Chondrocyte (in vitro differentiated cells): ENCODE measurements at places on chromosomes 5 and 9.

DNA sequence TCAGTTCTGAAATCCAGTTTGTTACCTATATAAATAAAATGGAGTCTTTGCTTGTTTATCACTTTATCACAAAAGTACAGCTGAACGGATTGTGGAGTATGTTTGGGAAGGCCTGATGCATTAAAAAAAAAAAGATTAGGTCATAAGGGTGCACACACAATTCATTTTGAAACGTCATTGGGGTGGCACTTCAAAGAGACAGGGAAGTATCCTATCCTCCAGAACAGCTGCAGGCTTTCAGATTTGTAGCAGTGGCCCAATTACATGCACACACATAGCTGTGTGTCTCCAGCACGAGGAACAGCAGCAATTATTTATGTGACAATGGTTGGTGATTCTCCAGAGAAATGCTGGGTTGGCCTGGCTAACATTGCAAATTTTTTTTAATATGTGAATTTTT is 46.8 kb upstream of the FER start:
- DNase-seq: no peak

DNA sequence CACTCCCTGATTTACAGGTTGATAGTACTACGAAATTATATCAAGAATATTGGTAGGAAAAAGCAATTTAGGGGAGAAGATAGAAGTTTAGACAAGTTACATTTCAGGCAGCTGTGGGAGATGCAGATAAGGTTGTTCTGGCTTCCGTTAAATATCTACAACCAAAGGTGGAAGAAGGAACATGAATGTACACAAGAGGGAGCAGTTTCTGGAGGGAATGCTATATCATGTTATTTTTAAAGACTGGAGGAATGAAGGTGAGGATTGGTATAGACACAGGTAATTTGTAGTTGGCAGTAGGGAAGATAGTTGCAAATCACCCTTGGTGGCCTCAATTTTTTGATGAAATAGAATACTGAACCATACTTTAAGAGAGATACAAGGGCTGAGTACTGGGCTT is 187.3 kb upstream of the NMUR2 start:
- no peak for DNase-seq

- DNase-seq: no peak
Measured at GRCh38 chr5:149702934-149703646, 27.0 kb upstream of the PPARGC1B start.

DNA sequence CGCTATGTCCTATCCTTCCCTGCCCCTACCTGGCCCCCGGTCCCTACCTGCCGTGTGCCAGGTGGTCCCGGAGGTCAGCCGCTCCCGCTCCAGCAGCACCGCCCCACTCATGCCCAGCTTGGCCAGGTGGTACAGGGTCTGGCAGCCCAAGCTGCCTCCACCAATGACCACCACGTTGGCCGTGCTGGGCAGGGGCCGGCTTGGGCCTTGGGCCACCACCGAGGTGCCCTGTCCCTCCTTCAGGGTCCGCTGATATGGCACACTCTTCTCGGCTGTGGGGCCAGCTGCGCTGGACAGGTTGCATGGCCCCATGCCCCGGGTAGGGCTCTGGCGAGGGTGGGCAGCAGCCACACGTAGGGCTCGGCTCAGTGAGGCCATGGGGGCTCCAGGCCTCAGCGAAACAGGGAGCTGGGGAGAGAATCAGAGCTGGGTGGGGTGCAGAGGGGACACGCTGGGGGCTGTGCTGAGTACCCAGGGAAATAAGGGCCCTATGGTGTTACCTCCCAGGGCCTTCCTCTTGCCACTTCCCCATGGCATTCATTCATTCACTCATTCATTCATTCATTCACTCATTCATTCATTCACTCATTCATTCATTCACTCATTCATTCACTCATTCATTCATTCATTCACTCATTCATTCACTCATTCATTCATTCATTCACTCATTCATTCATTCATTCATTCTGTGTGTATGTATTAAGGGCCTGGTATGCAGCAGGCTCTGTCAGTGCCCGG is 4.2 kb downstream of the SARDH start:
- no peak for DNase-seq

- DNase-seq: no peak
Measured at GRCh38 chr5:139148986-139149385, 49.2 kb downstream of the SIL1 start.

DNA sequence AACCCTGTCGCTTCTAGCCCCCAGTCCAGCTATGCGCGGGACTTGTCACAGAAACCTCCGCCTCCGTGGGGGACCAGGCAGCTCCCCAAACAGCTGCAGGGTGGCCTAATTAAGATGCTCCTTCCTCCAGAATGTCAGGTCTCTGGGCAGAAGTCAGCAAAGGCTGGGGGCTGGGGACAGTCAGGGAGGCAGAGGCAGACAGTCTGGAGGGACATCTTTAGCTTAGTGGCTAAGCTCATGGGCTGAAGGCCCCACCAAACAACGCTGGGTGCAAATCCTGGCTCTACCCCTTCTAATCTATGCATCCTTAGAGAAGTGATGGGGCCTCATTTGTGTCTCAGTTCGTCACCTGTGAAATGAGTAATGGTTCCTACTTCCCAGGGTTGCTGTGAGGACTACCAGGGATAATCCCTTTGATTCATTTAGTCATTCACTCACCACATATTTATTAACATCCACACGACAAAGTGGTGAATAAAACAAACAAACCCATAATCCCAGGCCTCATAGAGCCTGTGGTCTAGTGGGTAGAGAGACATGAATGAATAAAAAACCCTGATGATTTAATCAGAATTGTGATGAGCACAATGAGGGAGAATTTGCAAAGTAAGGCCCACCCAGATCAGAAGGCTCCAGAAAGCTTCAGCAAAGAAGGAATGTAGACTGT is 20.2 kb upstream of the MED27 start:
- DNase-seq: no peak

DNA sequence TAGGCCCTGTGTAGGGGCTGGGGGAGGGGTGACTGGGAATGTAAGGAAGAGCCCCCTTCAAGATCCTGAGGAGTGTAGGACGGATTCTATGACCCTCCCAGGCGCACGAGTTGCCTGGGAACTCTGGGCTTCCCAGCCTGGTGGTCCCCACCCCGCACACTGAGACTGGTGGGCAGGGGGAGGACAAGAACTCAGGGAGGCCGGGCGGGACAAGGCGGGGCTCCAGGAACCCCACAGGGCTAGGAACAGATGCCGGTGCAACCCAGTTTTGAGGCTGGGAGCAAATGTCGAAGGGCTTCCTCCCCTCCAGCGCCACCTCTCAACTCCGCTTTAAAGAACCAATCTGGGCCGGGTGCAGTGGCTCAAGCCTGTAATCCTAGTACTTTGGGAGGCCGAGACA is 1.3 kb upstream of the VDAC1 start:
- peak; percentile 77 for DNase-seq

GRCh38 chr5:75361310-75361709 is 24.3 kb downstream of the HMGCR start:
- no peak for DNase-seq

DNA sequence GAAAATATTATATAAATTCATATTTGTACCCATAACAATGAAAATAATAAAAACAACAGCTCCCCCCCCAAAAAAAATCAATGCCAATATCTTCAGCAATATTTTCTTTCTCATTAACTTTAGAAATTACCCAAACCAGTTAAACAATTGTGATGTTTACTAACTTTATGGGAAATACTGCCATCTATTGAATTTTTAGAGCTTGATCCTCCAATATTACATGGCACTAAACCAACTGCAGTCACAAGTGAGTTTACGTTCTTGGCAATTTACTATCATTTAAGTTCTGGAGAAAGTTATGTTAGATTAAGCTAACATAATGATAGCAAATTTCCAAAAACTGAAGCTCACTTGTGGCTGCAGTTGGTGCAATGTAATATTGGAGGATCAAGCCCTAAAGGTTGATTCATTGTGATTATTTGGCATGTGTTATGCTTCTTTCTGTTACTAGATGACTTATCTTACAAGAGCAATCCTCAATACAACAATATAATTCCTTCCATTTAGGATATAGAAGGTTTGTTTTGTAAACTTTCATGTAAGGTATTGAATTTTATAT is 379.5 kb downstream of the CDH18 start:
- DNase-seq: no peak

DNA sequence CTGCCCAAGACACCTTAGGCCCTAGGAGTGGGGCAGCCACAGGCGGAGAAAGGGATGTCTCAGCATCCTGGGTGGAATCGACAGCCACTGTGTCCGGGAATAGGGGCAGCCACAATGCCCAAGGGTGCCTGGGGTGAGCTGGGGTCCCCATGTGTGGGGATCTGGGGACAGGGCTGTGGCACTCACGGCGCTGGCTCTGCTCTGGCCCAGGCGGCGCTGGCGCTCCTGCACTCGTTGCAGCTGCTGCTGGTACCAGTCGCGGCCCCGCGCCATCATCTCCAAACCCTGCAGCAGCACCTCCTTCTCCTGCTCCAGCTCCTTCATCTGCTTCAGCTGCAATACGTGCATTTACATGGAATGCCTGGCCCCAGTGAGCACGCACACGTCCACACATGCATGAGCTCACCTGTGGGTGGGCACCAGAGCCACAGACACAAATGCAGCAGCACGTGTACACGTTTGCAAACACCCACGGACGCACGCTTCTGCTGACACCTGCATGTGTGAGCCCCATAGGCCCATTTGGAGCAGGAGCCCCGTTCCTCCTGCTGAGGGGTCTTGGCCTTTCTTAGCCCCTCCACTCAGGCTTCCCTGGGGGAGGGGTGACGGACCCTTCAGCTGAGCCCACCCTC is 4.9 kb downstream of the SAPCD2 start:
- DNase-seq: no peak

- no peak for DNase-seq
Measured at GRCh38 chr5:91140657-91141056, 242.5 kb downstream of the ARRDC3 start.

GRCh38 chr5:75509956-75510355 is 1.5 kb downstream of the CERT1 start:
- no peak for DNase-seq

- no peak for DNase-seq
Measured at GRCh38 chr9:107675351-107676259, 186.0 kb upstream of the KLF4 start.

DNA sequence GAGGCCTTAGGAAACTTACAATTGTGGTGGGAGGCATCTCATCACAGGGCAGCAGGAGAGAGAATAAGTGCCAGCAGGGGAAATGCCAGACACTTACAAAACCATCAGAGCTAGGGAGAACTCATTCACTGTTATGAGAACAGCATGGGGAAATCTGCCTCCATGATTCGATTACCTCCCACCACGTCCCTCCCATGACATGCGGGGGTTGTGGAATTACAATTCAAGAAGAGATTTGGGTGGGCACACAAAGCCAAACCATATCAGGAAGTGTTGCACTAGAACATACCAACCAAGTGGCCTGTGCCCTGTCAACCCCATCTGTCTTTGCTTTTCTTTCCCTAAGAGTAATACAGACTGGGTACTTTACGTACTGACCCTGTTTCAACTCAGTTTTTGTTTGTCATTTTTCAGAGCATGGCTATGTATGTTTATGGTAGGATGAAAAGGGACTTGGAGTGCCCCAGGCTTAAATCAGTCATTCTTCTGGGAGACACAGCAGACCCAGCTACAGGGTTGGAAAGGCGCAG is 58.3 kb upstream of the TGFBR1 start:
- DNase-seq: no peak

DNA sequence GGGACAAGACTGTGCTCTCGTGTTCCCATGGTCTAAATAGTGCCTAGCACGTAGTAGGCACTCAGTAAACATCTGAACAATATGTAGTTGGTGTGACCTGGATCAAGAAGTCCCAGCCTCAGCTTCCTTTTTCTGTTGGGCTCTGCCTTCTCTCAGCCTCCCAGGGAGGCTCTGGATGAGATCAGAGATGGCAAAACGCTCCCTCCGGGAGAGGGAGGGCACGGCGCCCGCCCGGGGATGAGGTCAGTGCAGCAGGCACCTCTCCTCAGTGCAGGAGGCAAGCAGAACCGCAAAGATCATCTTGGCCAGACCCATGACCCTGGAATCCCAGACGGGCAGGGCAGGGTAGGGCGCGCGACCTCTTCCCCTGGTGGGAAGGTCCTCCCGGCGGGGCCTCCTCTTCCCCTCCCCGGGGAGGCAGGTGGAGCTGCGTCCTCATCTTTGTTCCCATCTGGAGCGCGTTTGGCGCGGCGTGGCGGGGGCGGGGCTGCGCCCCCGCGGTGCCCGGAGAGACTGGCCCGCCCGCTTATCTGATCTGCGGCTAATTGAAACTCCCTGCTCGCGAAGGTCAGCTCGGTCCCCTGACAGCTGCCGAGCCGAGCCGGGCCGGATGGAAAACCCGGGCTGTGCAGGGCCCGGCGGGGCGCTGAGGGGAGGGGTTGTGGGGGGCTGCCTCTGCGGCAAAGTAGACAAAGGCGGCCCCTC is 60.9 kb downstream of the CXXC5 start:
- no peak for DNase-seq

GRCh38 chr5:34582371-34582770 is 73.8 kb upstream of the RAI14 start:
- DNase-seq: no peak

DNA sequence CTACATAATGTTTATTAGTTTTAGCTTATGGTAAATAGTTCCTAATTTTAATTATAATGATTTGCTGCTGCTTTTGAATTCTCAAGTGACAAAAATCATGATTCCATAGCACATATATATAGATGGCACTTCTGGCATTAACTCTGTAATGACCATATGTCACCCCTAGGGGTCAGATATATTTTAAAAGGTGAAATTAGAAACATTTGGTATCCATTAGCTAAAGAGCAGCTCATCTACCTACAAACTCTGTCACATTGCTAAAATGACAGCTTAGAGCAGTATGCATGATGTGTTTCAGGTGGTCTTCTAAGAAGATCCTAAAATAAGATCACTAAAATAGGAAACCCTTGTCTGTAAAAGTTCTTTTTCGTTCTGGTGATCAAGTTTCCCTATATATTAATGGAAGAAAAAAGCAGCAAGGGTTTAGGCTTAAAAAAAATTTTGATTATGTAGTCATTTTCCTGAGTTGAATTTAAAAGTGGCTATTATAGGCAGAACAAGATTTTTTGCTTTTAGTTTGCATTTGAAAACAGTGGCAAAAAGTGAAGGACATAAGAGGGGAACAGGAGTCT is 157.7 kb upstream of the POU5F2 start:
- no peak for DNase-seq

GRCh38 chr9:19445452-19445851 is 36.6 kb downstream of the ACER2 start:
- no peak for DNase-seq

GRCh38 chr9:122372856-122373845 is 2.3 kb downstream of the PTGS1 start:
- peak; percentile 83 for DNase-seq
